T-helper 1 cell (primary cell): ENCODE measurements at places on chromosomes 4 and X.

GRCh38 chrX:64198036-64198435 lies 7.5 kb downstream of the AMER1 start:
- DNase-seq = no peak

DNA sequence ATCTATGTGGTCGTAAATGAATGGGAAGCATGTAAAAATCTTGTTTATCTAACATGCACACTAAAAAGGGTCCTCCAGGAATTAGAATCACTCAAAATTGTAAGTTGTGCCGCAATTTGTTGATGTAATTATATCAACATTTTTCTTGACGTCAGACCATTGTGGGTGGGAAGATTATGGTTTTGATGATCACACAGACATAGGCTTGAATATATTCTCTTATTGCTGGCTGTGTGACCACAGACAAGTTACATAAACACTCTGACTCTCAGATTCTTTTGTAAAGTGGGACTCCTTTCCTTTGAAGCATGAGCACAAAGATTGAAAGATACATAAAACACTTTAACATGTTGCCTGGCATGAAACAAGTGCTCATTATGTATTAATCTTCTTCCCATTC lies 51.5 kb downstream of the IL1RAPL1 start:
- no peak for DNase-seq

GRCh38 chr4:15649914-15650545 lies 5.1 kb downstream of the FBXL5 start:
- DNase-seq = peak; percentile 48

- DNase-seq = no peak
Observed at GRCh38 chrX:26915064-26915463, 548.1 kb downstream of the PPP4R3C start.

DNA sequence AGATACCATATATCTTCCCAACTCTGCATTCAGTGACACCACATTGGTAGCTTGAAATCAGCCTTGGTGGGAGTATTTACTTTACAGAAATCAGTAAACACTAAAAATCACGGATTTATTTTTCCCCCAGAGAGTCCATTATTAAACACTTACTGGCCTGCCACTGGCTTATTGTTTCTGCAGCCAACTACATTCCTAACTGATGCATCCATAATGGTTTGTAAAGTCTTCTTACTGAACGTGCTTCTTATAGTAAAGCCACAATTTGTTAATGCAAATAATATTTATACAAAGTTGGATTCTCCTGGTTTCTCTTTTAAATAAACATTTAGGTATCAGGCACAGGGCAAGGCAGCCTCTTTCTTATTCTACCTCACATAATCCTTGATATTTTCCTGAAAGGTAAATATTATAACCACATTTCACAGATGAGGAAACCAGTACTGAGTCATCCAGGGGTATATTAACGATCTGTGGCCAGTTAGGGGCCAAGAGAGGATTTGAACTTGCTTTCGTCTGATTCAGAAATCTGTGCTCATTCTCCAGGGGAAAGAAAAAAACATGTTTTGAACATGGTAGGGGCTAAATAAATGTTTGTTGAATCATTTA lies 136.5 kb downstream of the RAB28 start:
- DNase-seq = no peak

- no peak for DNase-seq
Observed at GRCh38 chrX:154321594-154321993, 26.0 kb downstream of the TKTL1 start.

DNA sequence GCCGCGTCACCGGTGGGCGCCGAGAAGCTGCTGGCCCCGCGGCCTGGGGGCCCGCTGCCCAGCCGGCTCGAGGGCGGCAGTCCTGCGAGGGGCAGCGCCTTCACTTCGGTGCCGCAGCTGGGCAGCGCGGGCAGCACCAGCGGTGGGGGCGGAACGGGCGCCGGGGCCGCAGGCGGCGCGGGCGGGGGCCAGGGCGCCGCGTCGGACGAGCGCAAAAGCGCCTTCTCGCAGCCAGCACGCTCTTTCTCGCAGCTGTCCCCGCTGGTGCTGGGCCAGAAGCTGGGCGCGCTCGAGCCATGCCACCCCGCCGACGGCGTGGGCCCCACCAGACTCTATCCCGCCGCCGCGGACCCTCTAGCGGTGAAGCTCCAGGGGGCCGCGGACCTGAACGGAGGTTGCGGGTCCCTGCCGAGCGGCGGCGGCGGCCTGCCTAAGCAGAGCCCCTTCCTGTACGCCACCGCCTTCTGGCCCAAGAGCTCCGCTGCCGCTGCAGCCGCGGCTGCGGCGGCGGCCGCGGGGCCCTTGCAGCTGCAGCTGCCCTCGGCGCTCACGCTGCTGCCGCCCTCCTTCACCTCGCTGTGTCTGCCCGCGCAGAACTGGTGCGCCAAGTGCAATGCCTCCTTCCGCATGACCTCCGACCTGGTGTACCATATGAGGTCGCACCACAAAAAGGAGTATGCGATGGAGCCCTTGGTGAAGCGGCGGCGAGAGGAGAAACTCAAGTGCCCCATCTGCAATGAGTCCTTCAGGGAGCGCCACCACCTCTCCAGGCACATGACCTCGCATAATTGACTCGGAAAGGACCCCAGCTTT lies 5.6 kb downstream of the PRDM8 start:
- DNase-seq = peak; percentile 50

- DNase-seq = no peak
Observed at GRCh38 chrX:12702509-12703091, 88.6 kb upstream of the PRPS2 start.

DNA sequence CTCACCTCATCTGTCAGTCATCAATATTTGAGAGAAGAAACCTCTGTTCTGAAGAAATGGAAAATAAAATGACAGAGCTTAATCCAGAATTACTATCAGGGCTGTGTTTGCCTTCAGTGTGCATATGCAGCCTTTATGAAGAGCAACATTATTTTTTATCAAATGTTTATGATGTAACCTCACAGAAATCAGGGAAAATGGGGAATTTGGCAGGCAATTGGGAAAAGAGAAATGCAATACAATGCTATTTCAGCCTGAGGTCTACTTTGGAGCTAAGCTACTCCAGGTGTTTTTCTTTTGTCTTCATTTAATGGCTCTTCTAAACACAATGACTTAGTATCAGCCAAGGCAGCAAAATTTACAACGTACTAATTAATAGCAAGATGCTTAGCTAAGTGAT lies 241.1 kb upstream of the TET2 start:
- no peak for DNase-seq

DNA sequence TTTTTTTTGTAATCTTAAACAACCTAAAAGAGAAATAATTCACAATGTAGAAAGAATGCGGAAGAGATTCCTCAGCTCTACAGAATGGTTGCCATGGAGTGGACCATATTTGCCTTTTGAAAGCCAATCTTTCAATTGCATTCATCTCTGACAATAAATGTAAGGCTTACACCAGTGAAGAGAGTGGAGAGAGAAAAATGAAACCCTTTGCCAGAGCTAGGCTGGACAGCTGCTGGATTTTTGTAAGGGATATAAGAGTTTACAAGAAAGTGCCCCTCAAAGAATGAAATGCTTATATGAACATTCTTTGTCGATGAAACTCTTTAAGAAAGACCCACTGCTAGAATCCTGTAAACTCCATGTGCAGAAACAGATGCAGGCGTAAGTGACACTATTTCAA lies 66.0 kb upstream of the FAT1 start:
- DNase-seq = no peak

DNA sequence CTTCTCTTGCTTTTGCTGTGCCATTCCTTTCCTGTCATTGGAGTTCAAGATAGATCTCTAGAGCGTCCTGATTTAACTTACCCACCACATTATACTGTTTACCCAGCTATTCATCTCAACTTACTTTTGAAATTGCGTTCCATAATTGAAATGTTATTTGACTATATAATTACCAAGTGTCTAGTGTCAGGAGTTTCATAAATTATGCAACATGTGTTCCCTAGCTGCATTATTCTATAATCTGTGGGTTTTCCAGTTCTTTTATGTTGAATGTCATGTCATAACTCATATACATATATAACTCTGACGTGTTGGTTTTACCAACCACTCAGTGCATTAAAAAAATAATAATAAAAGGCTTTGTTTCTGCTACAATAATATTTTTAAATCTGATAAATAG lies 285.9 kb upstream of the ARSJ start:
- DNase-seq = no peak

GRCh38 chr4:1799387-1800375 lies 6.6 kb downstream of the FGFR3 start:
- DNase-seq = no peak

- DNase-seq = no peak
Observed at GRCh38 chr4:173880897-173881296, 350.9 kb upstream of the HAND2 start.

- DNase-seq = no peak
Observed at GRCh38 chrX:148043271-148043855, 62.2 kb downstream of the FMR1NB start.

GRCh38 chr4:7289589-7289988 lies 97.3 kb downstream of the SORCS2 start:
- no peak for DNase-seq

DNA sequence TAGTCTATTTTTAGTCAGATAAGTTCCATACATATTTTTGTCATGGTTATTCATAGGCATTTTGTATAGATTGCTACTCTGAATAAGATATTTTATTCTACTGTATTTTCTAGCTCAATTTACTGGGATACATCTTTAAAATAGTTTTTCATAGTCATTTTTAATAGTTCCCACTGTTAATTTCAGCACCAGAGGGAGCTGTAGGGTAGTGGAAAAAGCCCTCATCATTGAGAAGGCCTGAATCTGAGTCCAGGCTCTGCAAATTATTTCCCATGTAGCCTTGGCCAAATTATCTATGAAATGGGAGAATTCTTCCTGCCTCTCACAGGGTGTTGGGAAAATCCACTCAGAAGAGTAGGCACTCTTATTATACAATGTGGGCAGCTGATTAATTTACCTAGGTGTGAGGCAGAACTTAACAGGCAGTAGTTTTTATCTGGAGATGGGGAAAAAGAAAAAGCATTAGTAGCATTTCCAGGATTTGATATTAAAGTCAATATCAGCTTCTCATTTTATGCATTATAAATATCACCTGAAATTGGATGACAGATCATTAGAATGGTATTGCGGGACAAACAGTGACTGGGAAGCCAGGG lies 102.9 kb upstream of the PAQR3 start:
- DNase-seq = no peak

- DNase-seq = no peak
Observed at GRCh38 chr4:37661772-37662171, 24.4 kb downstream of the RELL1 start.

DNA sequence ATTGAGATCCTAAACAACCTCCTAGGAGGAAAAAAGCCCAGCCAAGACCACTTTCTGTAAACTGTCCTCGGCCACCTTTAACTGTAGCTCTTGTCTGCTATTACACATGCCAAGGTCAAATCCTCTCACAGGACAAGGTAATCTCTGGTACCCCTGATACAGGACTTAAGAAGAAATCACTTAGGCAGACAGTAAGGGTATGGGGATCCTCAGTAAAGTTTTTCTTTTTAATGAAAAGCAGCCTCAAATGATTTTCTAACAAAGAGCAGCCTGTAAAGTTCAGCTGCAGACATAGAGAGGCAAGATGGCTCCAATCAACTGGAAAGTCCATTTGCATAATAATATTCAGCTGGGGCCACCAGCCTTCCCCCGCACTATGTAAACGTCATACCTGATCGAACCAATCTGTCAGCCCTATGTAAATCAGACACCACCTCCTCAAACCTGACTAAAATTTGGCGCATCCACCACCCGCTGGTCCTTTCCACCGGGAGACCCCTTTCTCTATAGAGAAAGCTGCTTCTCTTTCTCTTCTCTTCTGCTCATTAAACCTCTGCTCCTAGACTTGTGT lies 14.6 kb upstream of the MPP1 start:
- no peak for DNase-seq

- DNase-seq = no peak
Observed at GRCh38 chr4:103786014-103786413, 66.2 kb upstream of the TACR3 start.

- DNase-seq = no peak
Observed at GRCh38 chr4:109703664-109704361, 568 bp upstream of the CASP6 start.

GRCh38 chrX:1385253-1386223 lies 6.4 kb downstream of the SLC25A6 start:
- no peak for DNase-seq

DNA sequence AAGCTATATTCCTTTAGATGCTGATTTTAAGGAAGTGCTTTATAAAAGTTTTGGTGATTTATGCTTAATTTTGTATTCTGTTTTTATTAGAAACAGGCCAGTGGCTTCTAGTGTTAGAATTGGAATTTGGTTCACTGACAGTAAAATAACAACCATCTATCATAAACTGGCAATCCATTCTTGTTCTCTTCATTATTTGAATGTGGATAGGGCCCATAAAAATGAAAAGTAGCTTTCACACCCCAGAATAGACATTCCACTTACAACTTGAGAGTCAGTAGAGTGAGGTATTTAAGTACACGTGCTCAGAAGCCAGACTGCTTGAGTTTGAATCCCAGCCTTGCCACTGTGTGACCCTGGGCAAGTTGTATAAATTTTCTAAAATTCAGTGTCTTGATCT lies 232.4 kb upstream of the CTSO start:
- DNase-seq = no peak
